ENCODE measurements at places on chromosomes 2 and 18. TPM values are rescaled to one million over a fixed set of nuclear protein-coding genes. Genes with fewer than 3 reads are reported as not detected.

DNA sequence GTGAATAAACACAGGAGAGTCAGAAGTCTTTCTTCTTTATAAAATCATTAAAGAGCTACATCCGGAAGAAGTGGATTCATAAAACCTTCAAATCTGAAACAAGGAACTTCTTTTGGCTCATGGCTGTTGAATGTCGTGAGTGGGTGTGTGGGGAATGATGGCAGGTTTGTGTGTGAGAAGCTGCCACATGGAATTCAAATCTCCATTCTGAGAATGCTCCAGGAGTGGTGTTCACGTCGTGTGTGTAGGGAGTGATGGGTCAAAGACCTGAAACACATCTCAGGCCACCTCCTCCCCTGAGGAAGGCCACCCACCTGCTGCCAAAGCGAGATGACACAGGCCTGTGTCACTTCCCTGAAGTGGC lies 28.9 kb downstream of the FAM228A start:
- H3K4me1 ChIP-seq: no peaks in the 10 kb centered on the region
- H3K4me3 ChIP-seq: no peak overlapping the region
- no peak for DNase-seq
- H3K27me3 ChIP-seq: no peaks in the 10 kb centered on the region

MC5R gene
- total RNA-seq: not detected

- H3K27me3 ChIP-seq: no peaks in the 10 kb centered on the region
- no peaks in the 10 kb centered on the region for H3K36me3 ChIP-seq
- H3K4me1 ChIP-seq: no peaks in the 10 kb centered on the region
These were observed 131.4 kb downstream of the MSH2 start for GRCh38 chr2:47534179-47534919.

- no peak overlapping the region for H3K4me3 ChIP-seq
- no peaks in the 10 kb centered on the region for H3K27me3 ChIP-seq
- no peak overlapping the region for H3K27ac ChIP-seq
- DNase-seq: no peak
These were observed 164.1 kb downstream of the GALNT14 start for GRCh38 chr2:30974092-30974491.

DNA sequence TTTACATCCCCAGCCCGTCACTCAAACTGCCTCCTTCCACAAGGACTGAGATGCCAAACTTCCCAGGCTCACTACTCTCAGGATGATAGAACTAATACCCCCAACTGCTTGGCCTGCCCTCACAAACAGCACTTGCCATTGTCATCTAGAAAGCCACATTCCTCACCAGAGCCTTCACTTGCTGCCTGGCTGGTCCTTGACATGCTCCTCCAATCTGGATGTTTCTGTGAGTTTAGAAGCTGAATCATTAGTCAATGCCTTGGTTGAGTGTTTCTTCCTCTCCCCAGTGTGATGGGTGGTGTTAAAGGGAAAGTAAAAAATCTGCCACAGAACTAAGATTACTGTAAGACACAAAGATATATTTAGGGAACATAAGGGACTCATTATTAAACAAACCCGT lies 52.5 kb downstream of the MARCHF4 start:
- no peaks in the 10 kb centered on the region for H3K4me1 ChIP-seq
- H3K36me3 ChIP-seq: no peaks in the 10 kb centered on the region
- peaks cover 3% of the 10 kb centered on the region for H3K27me3 ChIP-seq

- no peaks in the 10 kb centered on the region for H3K36me3 ChIP-seq
- no peak for DNase-seq
- H3K4me3 ChIP-seq: no peak overlapping the region
- no peak overlapping the region for H3K27ac ChIP-seq
These were observed 35.0 kb upstream of the PTH2R start for GRCh38 chr2:208371634-208371935.

DNA sequence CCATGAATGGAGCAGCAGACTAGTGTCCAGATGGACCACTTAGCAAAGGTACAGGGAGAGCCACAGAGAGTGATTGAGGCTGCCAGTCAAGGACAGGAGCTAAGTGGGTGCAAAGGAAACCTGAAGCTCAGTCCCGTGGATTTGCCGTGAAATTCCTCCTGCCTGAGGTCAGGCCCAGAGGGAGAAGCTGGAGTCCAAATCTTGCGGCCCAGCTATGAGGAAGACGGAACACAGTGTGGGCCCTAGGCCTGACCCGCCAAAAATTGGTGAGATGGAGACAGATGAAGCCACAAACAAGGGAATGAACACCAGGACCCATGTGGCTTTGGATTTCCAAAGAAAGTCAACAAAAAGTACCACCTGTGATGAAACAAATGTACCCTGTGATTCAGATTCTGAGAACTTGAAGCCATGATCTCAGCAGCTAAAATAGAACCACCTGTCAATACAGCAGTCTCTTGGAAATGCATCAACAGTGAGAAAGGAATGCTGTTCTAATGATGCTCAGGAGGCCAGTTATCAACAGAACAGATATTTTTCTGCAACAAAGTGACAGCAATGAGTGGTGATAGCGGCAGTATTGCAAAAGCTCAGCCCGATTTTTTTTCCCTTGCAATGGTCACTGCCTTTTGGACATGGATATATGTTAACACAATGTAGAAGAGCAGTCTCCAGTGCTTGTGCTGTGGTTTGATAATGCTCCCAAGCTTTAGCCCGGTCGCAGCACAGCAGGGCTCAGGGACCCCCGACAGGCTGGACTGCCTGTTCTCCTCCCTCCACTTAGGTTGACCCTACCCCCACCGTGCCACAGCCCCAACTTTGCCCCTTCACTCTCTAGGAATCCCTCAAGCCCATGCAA lies 10.7 kb downstream of the COL6A3 start:
- no peaks in the 10 kb centered on the region for H3K4me1 ChIP-seq
- H3K27ac ChIP-seq: no peak overlapping the region
- no peak for DNase-seq

- peak overlapping the region; percentile 59 for H3K27ac ChIP-seq
- peaks cover 42% of the 10 kb centered on the region for H3K36me3 ChIP-seq
- DNase-seq: no peak
- H3K4me3 ChIP-seq: no peak overlapping the region
These were observed 17.2 kb downstream of the MBP start for GRCh38 chr18:77115192-77115953.

DNA sequence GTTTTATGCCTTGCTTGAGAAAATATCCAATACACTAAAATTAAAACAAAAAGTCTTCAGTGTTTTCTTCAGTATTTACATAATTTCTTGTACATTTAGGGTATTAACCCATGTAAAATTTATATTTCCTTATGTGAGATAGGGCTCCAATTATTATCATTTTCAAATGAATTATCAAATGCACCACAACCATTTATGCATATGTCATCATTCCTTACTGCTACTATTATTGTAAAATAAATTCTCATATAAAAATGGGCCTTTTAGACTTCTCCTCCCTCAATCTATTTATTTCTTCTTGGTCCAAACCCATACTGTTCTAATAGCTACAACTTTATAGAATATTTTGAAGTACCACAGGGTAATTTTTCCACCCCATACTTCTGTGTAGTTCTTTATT lies 175.3 kb upstream of the LYPD1 start:
- DNase-seq: no peak
- no peak overlapping the region for H3K27ac ChIP-seq
- no peaks in the 10 kb centered on the region for H3K36me3 ChIP-seq
- H3K4me1 ChIP-seq: no peaks in the 10 kb centered on the region

ADRA2B gene
- 0.12 TPM for total RNA-seq

DNA sequence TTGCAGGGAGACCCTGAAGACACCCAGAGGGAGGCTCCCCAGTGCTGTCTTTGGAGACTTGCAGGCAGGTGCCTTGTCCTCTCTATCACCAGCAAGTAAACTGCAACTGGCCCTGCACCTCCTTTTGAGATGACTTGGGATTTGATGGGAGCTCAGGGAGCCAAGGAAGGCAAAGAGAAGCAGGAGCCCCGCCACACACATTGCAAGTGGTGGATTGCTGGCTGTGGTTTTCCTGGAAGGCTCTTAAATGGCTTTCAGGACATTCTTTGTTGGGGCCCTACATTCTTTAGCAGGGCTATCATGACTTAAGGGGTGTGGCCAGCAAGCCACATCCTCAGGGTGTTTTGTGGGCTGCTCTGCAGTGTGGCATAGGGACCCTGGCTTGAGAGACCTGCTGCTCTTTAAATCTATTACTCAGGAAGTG lies 39.9 kb upstream of the CDC42EP3 start:
- H3K27ac ChIP-seq: no peak overlapping the region
- DNase-seq: peak; percentile 30
- H3K4me1 ChIP-seq: peaks cover 44% of the 10 kb centered on the region
- H3K27me3 ChIP-seq: peaks cover 4% of the 10 kb centered on the region

DSC2 gene
- not detected for total RNA-seq

- no peaks in the 10 kb centered on the region for H3K27me3 ChIP-seq
- no peak for DNase-seq
- H3K36me3 ChIP-seq: peaks cover 4% of the 10 kb centered on the region
- no peak overlapping the region for H3K4me3 ChIP-seq
- peaks cover 4% of the 10 kb centered on the region for H3K4me1 ChIP-seq
- H3K27ac ChIP-seq: no peak overlapping the region
These were observed 3.6 kb upstream of the ANO7 start for GRCh38 chr2:241184901-241185300.

LAMA3 gene
- total RNA-seq: not detected

DNA sequence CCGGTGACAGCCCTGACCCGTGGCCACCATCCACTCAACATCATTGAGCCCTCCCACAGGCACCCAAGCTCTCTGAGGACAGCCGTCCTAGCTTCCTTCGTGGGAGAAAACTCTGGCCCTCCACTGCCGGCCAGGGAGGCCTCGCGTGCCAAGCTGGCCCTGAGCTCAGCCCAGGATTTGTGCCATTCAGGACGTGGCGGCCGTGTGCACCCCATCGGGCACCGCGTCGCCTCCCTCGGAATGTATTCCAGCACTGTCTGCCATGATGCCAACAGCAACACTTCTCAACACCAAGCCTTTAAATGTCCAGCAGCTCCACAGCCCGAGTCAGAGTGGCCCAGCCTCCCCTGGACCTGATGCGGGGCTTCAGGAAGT lies 35.7 kb downstream of the ZNF516 start:
- DNase-seq: no peak
- no peaks in the 10 kb centered on the region for H3K4me1 ChIP-seq
- H3K27me3 ChIP-seq: no peaks in the 10 kb centered on the region
- H3K36me3 ChIP-seq: no peaks in the 10 kb centered on the region

ACVR2A gene
- total RNA-seq: 3.6 TPM

ACTG2 gene
- 0.26 TPM for total RNA-seq

- H3K36me3 ChIP-seq: no peaks in the 10 kb centered on the region
- H3K27me3 ChIP-seq: peaks cover 11% of the 10 kb centered on the region
- no peak overlapping the region for H3K4me3 ChIP-seq
These were observed 10.8 kb upstream of the SESTD1 start for GRCh38 chr2:179275253-179276012.

- H3K4me1 ChIP-seq: peaks cover 23% of the 10 kb centered on the region
- no peak overlapping the region for H3K4me3 ChIP-seq
- no peaks in the 10 kb centered on the region for H3K36me3 ChIP-seq
- H3K27me3 ChIP-seq: peaks cover 9% of the 10 kb centered on the region
- no peak for DNase-seq
- peak overlapping the region; percentile 4 for H3K27ac ChIP-seq
These were observed 8.4 kb upstream of the GPC1 start for GRCh38 chr2:240426845-240427721.

DYNAP gene
- not detected for total RNA-seq

GRCh38 chr18:77210249-77210648 lies 39.4 kb upstream of the GALR1 start:
- DNase-seq: no peak
- no peak overlapping the region for H3K27ac ChIP-seq
- H3K4me1 ChIP-seq: peaks cover 45% of the 10 kb centered on the region
- H3K27me3 ChIP-seq: peaks cover 5% of the 10 kb centered on the region
- H3K4me3 ChIP-seq: peak overlapping the region; percentile 79

OTX1 gene
- total RNA-seq: not detected

REG1B gene
- total RNA-seq: not detected

GRCh38 chr2:237122214-237122666 lies 36.6 kb downstream of the COPS8 start:
- no peak overlapping the region for H3K27ac ChIP-seq
- DNase-seq: peak; percentile 11
- H3K4me1 ChIP-seq: no peaks in the 10 kb centered on the region

GRCh38 chr2:96534141-96534540 lies 2.4 kb upstream of the ARID5A start:
- DNase-seq: no peak
- peaks cover 79% of the 10 kb centered on the region for H3K4me1 ChIP-seq
- H3K27me3 ChIP-seq: peaks cover 1% of the 10 kb centered on the region
- no peak overlapping the region for H3K4me3 ChIP-seq
- H3K27ac ChIP-seq: no peak overlapping the region

DNA sequence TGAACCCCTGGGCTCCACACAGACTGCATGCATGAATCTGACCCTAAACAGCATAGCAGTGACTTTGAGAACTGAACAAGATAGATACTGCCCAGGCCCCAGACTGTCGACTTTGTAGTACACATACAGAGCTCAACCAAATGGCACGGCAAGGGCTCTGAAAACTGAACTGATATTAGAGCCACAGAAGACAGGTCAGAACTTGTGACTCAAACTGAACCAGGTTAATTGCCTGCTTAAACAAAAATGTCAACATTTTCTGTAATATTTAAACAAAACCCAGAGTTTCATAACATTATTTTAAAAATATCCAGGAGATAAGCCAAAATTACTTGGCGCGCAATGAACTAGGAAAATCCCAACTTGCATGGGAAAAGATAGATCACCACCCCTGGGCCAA lies 260.3 kb downstream of the TPGS2 start:
- H3K4me3 ChIP-seq: no peak overlapping the region
- DNase-seq: no peak

MBP gene
- total RNA-seq: 63.6 TPM

- no peak overlapping the region for H3K4me3 ChIP-seq
- H3K4me1 ChIP-seq: no peaks in the 10 kb centered on the region
- peaks cover 8% of the 10 kb centered on the region for H3K27me3 ChIP-seq
- no peak for DNase-seq
- no peaks in the 10 kb centered on the region for H3K36me3 ChIP-seq
These were observed 64.0 kb upstream of the B3GNT7 start for GRCh38 chr2:231331533-231331932.

ATP6V1C2 gene
- total RNA-seq: 0.05 TPM

DNA sequence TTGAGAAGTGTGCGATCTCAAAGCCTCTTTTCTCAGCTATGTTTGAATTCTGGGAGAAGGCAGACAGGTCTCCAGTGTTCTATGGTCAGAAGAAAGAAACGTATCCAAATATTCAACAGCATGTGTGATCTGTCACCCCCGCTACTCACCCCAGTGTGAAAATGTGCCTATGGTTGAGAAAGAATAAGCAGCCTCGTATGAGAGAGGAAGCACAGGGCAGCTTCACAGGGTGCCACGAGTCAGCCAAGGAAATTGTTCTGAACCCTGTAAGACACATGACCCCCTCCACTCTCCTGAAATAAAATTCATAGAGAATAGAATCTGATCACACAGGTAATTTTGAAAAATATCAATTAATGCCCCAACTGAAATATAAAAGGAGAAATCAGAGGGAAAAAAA lies 8.0 kb upstream of the SF3B1 start:
- H3K4me3 ChIP-seq: no peak overlapping the region
- H3K27ac ChIP-seq: no peak overlapping the region
- peaks cover 4% of the 10 kb centered on the region for H3K4me1 ChIP-seq
- H3K36me3 ChIP-seq: no peaks in the 10 kb centered on the region

DNA sequence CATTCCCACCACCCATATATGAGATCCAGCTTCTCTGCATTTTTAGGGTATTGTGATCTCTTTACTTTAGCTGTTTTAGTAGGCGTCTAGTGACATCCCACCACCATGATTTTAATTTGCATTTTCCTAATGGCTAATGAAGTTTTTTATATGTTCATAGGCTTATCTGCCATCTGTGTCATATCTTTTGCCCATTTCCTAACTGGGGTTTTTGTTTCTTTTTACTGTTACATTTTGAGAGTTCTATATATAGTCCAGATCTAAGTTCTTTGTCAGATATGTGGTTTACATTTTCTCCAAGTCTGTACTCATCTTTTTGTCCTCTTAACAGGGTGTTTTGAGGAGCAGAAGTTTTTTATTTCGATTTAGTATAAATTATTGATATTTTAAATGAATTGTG lies 39.6 kb downstream of the PTPN2 start:
- H3K27me3 ChIP-seq: no peaks in the 10 kb centered on the region
- H3K36me3 ChIP-seq: peaks cover 41% of the 10 kb centered on the region
- peaks cover 89% of the 10 kb centered on the region for H3K4me1 ChIP-seq
- DNase-seq: no peak
- peak overlapping the region; percentile 75 for H3K27ac ChIP-seq
